M059J (cell line): ENCODE measurements at places on chromosomes 7 and 10. TPM values are rescaled to one million over a fixed set of nuclear protein-coding genes. Genes with fewer than 3 reads are reported as not detected.
A peak's percentile ranks its signal among the peaks of the same experiment; 100 is the strongest.

The PAXIP1 gene
- 7.6 and 16.6 TPM in 2 replicates for total RNA-seq

DNA sequence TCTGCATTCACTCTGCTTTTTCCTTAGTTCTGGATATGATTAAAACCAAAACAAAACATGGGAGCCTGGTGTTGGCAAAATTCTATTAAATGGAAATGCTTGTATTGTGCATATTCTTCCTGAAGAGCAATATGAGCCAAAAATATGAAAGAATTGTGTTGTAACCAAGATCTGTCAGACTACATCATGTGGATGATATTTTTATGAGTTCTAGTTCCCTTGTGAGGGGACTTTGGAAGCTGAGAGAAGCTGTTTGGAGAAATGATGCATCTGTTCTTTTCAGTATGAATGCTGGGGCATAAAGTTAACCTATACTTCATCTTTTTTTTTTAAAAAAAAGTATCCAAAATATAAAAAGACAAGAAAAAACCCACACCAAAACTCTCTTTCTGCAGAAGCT lies 782.7 kb downstream of the ANKRD7 start:
- DNase-seq: no peak

The FZD8 gene
- 3.6 and 5.1 TPM in 2 replicates for total RNA-seq

- peak; percentile 33 for DNase-seq
Measured at GRCh38 chr7:67619175-67619574, 622.5 kb downstream of the TYW1 start.

The PIP gene
- not detected in 2 replicates for total RNA-seq

DNA sequence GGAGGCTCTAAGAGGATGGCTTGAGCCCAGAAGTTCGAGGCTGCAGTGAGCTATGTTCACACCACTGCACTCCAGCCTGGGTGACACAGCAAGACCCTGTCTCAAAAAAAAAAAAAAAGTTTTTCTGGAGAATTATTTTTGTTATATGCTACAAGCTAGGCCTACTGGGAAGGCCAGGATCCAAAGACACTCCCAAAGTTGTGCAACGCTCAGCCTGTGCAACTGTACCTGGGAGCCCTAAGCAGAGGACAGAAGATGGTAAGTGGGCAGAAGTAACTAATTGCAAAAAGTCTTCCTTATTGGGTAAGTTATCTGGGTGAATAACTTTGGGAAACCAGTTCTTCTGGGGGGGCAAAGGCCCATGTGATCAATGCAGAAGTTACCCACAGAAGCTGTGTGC lies 17.3 kb downstream of the HIP1 start:
- DNase-seq: no peak

DNA sequence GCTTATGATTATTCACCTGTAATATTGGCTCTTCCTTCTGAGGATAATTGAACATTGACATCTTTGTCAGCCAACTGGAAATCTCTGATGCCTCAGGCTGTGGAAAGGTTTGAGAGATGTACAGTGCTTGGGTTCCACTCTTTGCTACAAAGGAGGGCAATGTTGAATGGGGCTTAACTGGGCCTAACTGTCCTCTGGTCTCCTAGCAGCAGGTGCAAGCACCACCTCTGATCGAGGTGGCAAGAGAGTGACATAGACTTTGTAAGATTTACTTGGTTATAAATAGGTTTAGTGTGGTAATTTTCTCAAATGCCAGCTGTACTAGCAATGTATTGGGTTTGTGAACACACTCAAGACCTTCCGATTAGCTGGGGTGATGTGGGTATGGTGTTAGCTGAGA lies 21.1 kb downstream of the CYP2C8 start:
- DNase-seq: no peak

The ATP6V0A4 gene
- 0.20 and 0.91 TPM in 2 replicates for total RNA-seq

DNA sequence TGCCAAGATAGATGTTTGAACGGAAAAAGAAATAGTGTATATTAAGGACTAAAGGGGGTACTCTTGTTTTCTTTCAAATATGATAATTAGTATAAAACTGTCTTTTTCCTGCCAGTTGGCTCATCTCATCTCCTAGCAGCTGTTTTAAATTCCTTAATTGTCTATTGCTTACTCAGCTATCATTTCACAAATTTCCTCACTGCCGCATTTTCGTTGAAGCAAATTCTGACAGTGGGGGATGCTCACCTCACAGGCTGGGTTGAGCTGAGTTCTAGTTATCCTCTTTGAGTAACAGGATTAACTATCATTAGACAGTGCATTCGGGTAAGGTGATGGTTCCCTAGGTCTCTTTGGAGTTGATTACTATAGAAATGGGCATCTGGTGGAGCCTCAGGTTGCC lies 592.0 kb downstream of the AUTS2 start:
- no peak for DNase-seq

- no peak for DNase-seq
Measured at GRCh38 chr7:128033246-128033645, 2.0 kb upstream of the LRRC4 start.

The CYP2E1 gene
- total RNA-seq: 0.42 TPM in 1 of 2 replicates, not detected in the other

GRCh38 chr7:12322284-12322902 lies 81.3 kb downstream of the VWDE start:
- DNase-seq: peak; percentile 43

DNA sequence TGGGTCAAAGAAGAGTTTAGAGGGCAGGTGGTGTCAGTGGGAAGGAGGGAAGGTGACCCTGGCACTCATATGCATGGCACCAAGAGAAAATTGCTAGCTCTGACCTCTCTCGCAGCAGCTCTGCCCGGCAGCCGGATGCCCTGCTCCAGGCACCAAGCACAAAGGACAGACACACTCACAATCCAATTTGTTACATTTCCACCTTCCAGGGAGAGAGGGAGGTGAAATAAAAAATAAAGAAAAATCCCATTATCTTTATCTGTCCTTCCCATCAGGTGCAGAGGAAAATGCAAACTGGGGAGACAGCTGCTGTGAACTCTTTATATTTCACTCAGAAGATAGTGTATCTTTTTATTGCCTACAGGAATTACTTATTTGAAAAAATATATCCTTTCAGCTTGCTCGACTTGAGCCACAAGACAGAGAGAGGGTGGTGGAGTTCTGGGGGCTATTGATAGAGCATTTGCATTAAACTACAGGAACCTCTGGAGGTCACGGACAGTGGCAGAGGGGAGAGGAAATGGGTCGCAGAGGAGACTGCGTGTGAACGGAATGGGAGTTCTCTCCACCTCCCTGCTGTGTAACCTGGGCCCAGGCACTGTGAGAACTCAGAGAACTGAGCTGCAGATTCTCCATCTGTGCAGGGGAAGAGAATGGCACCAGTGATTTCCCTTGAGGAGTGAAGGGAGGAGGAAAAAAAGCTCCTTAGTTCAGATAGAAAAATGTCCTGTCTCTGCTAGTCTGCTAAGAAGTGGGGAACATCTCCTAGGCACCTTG lies 421.4 kb downstream of the PLXNA4 start:
- no peak for DNase-seq

DNA sequence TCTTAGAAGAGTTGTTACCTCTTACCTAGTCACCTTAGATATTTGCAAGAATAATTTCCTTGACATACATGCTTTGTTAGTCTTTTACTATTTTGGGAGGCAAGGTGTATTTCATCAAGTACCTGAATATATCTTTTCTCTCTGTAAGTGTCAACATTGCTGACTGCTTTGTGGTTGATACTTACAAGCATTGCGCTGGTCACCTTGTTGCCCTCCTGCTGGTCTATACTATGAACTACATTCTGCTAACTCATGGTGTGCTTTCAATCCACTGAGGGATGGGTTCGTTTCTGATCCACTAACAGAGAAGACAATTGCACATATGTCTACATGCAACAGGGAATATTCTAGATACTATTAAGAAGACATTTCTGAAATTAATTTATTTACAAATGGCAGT lies 837.8 kb upstream of the COBL start:
- no peak for DNase-seq

The PTPRE gene
- 3.7 and 6.4 TPM in 2 replicates for total RNA-seq

DNA sequence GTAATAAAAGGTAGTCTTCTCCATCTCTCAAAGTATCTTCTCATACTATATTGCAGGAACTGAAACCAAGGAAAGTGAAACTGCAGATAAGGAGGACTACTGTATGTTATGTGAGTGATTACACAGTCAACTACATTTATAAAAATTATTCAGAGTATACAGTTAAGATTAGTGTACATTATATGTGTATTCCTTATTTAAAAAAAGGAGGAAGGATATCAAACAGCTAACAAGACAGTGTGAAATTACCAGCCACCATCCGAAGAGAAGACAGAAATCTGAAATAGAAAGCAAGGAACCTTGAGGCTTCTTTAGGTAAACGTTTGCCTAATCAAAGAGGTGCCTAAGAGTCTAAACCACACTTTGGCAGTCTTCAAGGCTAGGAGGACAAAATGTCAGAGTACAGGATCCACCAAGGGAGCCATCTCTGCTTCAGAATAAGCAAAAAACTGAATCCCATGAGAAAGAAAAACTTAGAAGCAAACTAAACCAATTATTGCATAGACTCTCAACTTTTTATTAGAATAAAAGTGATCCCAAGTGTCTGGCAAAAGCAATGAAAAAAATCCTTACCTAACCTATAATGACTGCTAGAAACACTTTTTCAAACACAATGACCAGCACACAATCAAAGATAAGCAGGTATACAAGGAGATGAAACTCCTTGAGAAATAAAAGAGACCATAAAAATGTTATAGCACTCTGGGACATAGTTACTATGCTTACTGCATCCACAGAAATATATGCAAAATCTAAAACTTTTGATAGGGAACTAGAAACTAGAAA lies 6.4 kb downstream of the USP6NL start:
- DNase-seq: no peak

DNA sequence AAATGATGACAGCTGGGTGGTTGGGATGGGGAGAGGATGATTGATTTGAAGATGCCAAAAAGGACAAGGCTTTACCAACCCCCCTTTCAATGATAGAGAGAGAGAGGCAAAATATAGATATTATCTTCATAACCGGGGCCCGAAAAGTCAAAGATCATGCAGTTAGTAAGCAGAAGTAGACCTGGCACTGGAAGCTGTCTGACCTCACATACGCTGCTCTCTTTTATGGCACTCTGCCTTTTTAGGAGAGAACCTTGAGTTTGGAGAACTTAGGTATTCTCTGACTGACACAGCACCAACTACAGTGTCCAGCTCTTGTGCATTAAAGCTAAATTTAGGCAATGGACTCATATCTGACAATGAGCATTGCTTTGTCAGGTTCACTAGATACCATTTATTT lies 30.7 kb downstream of the CNNM2 start:
- no peak for DNase-seq

DNA sequence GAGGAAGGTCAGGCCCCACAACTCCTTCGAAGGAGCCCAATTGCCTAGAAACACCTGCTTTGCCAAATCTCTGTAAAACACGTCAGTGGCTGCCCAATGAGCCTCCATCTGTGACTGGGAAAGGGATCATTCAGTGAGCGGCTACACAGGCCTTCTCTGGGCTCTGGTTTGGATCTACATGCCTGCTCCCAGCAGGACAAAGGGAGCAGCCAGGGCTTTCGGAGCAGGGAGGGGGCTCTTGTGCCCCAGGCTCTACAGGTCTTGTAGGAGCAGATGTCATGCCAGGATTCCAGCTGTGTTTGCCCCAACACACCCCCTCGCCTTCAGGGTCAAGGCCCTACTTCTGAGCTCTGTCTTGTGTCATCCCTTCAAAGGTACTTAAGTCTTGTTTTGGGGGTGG lies 73.5 kb downstream of the CLEC2L start:
- no peak for DNase-seq

- peak; percentile 68 for DNase-seq
Measured at GRCh38 chr10:126639084-126639483, 31.4 kb downstream of the C10orf90 start.

DNA sequence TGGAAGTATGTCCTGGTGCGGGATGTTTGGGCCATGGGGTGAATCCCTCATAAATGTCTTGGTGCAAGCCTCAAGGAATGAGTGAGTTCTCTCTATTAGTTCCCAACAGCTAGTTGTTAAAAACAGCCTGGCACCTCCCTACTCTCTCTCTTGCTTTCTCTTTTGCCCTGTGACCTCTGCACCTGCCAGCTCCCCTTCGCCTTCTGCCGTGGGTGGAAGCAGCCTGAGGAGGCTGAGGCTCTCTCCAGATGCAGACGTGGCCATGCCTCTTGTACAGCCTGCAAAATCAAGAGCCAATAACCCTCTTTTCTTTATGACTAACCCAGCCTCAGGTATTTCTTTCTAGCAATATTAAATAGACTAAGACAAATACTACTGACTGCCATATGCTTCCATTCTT lies 210.3 kb downstream of the POM121L12 start:
- DNase-seq: no peak

The AGAP5 gene
- 0.76 and 1.1 TPM in 2 replicates for total RNA-seq

DNA sequence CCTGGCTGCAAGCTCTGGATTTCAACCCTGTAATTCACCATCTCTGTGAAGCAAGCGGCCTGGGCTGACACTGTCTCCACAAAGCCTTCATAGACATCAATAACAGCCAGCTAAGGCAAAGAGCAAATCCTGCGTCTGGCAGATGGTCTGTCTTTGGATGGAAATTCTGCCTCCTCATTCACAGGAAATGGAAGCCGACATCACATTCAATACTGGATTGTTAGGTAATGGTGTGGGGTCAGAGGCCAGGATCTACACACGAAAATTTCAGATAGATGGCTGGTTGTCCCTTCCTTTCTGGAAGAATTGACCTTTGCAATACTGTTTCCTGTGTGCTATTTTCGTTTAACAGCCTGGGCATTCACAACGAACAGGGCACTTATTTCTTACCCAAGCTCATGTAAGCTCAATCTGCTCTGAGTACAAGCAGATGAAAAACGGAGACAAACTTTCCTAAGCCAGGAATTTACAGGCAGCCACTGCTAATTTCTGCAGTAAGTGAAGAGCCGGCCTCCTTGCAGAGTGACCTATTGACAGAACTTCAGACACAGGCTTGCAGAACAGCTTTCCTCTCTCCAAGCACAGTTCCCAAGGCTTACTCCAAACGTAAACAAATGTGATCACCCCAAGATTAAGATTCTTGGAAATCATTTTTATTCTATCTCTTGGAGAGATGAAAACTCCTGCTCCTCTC lies 3.1 kb upstream of the ADAM12 start:
- no peak for DNase-seq

The DPP6 gene
- total RNA-seq: not detected in 2 replicates

The CREB5 gene
- total RNA-seq: 4.2 and 10.5 TPM in 2 replicates

The ACSM6 gene
- not detected in 2 replicates for total RNA-seq

DNA sequence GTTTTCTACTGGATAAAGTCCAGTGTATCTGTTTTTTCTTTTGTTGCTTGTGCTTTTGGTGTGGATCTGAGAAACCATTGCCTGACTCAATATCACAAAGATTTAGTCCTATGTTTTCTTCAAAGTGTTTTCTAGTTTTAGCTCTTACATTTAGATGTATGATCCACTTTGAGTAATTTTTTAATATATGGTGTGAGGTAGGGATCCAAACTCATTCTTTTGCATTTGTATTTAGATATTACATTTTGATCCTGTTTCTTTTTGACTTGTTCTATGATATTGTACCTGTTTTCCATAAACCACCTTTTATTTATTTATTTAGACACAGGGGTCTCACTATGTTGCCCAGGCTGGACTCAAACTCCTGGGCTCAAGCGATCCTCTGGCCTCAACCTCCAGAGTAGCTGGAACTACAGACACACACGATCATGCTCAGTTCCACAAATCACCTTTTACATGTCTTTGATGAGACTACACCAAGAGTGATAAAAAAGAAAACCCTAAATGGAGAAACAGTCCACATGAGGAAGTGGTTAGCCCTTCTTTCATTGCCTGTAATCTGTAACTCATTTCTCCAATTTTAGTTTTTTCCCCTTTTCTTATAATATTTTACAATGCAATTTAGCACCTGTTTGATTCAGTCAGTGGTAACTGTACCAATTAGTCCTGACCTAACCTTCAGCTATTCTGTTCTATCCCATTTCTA lies 86.0 kb downstream of the SLC37A3 start:
- DNase-seq: no peak

The TMEM139 gene
- 0.07 TPM in 1 of 2 replicates, not detected in the other for total RNA-seq

The GPR158 gene
- 0.02 TPM in 1 of 2 replicates, not detected in the other for total RNA-seq

The TMEM130 gene
- total RNA-seq: 0.37 and 6.2 TPM in 2 replicates
